ENCODE measurements at places on chromosomes 7 and 10.

DNA sequence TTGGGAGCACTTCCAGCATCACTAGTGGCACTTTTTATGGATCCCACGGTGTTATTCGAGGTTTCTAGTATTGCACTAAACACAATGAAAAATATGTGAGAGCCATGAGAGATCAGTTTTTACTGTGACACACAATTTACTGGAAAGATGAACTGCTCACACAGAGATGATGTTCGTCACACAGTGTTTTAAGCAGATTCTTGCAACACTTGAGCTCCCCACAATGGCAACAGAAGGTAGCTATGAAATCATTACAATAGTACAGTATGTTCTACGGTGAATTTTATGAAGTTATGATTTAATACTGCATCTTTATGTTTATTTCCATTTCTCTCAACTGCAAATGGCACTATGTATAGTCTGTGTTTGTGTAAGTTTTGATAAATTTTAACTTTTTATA is 27.4 kb upstream of the ENTPD1 start:
- no peak for DNase-seq

DNA sequence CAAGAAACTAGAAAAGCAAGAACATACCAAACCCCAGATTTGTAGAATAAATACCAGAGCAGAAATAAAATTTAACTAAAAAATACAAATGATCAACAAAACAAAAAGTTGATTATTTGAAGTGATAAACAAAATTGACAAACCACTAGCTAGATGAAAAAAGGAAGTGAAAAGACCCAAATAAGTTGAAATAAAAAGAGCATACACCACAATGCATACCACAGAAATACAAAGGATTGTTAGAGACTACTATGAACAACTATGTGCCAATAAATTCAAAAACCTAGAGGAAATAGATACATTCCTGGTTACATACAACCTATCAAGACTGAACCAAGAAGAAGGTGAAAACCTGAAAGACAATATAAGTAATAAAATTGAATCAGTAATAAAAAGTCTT is 333.4 kb downstream of the SH2D4B start:
- DNase-seq: no peak

DNA sequence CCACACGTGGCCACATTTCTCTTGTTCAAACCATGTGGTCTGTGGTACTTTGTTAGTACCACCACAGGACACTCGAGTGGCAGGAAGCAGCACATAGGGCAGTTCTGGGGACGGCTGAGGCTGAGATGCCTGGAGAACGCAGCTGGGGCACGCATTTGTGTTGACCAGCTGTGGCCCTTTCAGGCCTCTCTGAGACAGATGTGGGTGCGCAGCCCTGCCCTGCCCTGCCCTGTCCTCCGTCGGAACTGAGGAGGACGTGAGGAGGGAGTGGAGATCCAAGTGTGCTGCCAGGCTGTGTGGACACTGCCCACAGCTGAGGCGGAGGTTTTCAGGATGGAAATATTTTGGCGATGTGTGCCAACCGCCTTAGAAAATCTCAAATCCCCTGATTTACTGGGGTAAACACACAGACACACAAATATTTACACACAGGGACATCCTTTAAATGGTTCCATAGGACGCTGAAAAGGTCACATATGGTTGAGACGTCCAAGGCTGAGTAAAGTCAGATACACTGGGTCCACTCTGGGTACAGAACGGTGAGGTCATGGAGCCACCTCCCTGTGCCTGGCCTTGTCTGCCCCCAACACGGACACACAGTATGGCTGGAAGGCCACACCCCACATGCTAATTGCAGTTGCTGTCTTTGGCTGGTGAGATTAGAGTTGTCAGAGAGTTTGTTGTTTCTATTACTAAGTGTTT is 14.8 kb downstream of the BHLHA15 start:
- no peak for DNase-seq

DNA sequence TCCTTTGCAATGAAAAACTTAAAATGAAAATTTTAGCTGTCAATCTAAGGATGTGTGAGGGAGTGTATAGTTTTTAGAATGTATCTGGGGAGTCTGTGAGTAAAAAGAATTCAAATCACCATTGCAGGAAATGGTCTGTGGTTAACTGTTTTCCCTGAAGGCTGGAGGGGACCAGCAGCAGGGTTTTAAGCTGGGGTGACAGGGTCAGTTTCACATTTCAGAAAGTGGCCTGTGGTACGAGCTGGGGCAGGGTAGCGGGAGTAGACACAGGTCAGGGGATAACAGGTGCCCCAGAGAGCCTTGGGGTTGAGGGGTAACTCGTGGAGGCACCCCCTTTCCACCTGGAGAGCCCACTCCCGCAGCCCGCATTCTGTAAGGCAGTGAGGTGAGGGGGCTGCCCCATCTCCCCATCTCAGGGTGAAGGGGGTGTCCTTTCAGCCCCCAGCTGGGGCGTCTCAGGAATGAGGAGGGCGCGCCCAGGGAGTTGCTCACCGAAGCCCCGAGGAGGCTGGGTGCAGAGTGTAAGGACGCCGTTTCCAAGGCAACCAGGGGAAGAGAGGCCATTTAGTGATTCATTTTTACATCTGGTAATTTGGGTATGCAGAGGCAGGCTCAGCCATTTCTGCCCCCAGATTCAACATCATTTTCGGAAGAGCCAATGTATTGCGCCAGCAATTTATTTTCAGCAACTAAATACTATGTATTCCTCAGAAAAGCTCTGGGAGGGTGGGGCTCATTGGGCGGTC is 168.9 kb downstream of the SLIT1 start:
- DNase-seq: no peak

- DNase-seq: no peak
Observed at GRCh38 chr10:34198953-34199352, 616.1 kb downstream of the PARD3 start.

Data from activated naive CD4-positive, alpha-beta T cell (primary cell).